ENCODE measurements at places on chromosomes 7 and 10.
A peak's percentile ranks its signal among the peaks of the same experiment; 100 is the strongest.

DNA sequence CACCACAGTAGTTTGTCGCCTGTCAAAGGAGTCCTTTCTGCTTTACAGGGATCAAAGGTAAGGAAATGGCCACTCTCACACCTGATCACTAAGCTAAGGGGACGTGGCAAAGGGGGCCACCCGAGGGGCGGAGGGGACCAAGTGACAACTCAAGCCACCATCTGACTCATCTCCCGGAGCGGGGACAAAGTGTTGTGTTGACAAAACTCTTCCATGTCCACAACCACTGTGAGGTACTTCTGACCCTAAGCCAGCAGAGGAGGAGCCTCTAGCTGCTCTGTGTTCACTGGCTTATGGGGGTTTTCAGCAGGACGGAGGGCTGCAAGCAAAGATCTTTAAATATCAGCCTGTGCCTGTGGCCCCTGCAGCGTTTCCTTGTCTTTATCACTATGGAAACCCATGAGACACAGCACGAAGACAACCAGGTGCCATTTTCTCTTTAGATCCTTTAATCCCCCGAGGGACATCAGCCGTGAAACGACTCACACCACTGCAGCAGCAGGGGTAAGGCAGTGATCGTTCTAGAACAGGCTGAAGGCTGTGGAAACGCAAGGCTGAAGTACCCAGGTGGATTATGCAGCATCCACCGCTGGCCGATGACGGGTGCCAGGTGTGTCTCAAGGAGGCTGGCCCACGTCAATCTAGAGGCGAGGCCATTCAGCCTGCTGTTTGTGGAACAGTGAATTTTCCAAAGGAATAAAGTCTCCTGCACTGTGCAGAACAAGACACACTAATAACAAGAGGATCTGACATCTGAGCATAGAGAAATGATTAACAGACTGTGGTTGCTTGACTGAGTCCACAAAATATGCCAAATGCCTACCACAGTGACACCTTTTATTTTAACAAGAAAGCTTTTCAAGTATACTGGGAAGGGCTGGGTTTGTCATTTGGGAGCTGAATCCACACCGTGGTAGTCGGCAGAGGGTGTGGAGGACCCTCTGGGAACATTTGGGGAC is 26.6 kb upstream of the DDC start:
- H3K4me1 ChIP-seq: no peaks in the 10 kb centered on the region
- peaks cover 35% of the 10 kb centered on the region for H3K36me3 ChIP-seq
- H3K27me3 ChIP-seq: no peaks in the 10 kb centered on the region
- no peak for DNase-seq

DNA sequence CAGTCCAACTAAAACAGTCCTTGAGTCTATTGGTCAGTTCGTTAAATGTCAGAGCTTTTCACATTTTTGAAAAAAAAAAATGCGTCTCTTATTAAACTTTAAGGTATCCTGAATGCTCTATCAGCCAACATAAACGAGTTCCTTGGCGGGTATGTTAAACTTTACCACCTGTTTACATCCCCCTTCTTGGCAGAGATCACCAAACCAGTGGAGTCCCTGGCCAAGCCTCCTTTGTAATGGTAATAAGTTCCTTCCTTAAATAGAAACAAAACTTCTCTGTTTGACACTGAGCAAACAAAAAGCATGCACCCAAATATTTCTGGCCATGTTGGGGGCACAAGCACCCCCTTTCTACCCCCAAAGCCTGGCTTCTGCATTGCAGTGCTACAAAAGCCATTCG is 3.2 kb downstream of the TRIL start:
- H3K4me3 ChIP-seq: no peak overlapping the region
- H3K36me3 ChIP-seq: no peaks in the 10 kb centered on the region
- peaks cover 11% of the 10 kb centered on the region for H3K27me3 ChIP-seq
- peaks cover 2% of the 10 kb centered on the region for H3K4me1 ChIP-seq
- H3K27ac ChIP-seq: no peak overlapping the region
- DNase-seq: no peak

DNA sequence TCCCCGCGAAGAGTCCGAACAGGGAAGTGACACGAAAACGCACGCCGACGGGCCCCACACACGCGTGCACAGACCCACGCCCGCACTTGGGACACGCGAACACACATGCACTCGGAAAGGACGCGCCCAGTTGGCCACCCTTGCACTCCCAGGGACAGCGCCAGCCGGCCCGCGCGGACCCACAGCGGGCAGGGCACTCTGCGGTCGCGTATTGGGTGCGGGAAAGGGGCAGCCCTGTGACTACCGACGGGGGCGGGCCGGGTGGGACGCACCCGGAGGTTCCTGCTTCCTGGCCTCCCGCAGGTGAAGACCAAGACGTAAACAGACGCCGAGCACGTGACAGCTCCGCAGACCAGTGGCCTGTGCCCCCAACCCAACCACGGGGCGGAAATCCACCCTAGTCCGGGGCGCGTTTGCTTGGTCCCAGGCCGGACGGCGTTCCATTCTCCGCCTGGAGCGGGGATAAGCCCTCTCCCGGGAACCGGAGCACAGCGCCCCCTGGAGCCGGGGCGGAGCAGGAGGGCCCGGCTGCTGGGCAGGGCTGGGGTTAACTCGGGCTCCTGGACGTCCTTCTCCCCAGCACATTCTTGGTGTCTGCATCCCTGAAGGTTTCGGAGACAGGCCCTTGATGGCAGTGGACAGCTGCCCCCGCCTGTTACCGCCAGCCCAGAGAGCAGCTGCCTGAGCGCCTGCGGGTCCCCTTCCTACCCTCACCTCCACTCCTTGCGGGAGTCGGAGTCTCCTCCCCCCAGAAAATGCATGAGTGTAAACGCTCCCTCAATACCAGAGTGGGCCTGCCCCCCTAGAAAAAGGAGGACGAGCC is 2.0 kb upstream of the LZTS2 start:
- H3K4me3 ChIP-seq: peak overlapping the region; percentile 72
- peaks cover 22% of the 10 kb centered on the region for H3K36me3 ChIP-seq
- peak; percentile 94 for DNase-seq
- no peaks in the 10 kb centered on the region for H3K27me3 ChIP-seq
- no peak overlapping the region for H3K27ac ChIP-seq

DNA sequence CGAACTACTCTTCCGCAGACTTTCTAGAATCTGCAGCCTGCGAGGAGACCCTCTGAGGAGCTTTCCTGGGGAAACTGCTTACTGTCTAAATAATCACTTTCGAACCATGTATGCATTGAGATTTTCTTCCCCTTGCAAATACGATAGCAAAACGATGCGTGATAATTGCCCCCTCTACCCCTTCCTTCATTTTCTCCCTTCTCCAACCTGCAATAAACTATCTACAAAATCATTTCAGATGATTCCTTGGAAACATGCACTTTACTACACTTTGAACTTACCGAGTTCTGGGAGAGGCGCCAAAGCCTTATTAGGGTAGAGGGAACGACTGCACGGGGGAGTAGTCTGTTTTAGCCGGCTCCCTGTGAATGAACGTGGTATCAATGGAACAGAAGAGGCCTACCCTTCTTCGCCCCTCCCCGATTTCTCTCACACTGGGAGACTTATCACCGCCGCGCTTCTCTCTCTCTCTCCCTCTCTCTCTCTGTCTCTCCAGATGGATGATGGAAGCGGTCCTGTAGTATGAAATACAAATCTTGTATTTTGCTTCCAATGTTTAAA is at the start of gene FGFBP3:
Gene FGFBP3, minus strand, starts transcription at position 370 of the 561 bp plus-strand sequence. CDS start 517 bp downstream, outside the sequence.
- DNase-seq: peak; percentile 71
- H3K27ac ChIP-seq: no peak within 1 kb of the TSS
- no peaks in the 10 kb centered on the region for H3K27me3 ChIP-seq
- H3K4me1 ChIP-seq: no peaks in the 10 kb centered on the region
- H3K4me3 ChIP-seq: peak within 1 kb of the TSS; percentile 88

- no peak overlapping the region for H3K4me3 ChIP-seq
- H3K27me3 ChIP-seq: no peaks in the 10 kb centered on the region
- H3K4me1 ChIP-seq: peaks cover 3% of the 10 kb centered on the region
- DNase-seq: no peak
- no peak overlapping the region for H3K27ac ChIP-seq
These were observed 436.8 kb downstream of the RPS24 start for GRCh38 chr10:78470267-78471103.

- H3K4me3 ChIP-seq: peak overlapping the region; percentile 68
- DNase-seq: no peak
- H3K27ac ChIP-seq: no peak overlapping the region
- no peaks in the 10 kb centered on the region for H3K4me1 ChIP-seq
- H3K36me3 ChIP-seq: peaks cover 29% of the 10 kb centered on the region
- H3K27me3 ChIP-seq: peaks cover 3% of the 10 kb centered on the region
These were observed 75.8 kb downstream of the CALN1 start for GRCh38 chr7:72336382-72336631.

DNA sequence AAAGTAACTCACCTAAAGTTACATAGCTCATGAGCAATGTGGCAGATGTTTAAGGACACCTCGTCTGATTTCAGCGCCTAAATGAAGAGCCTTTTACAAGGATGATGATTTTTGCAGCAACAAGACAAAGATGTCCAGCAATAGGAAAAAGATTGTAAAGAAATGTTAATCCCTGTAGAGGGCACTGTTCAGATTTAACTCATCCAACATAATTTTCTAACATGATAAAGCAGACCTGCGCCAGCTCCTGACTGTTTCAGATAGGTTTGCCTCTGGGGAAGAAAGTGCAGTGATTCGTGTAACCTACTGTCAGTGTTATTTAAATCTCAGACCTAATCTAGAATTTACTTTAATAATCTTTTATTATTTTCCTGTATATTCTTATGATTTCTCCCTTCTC is 595.2 kb downstream of the AUTS2 start:
- no peak overlapping the region for H3K4me3 ChIP-seq
- no peaks in the 10 kb centered on the region for H3K36me3 ChIP-seq
- H3K27me3 ChIP-seq: no peaks in the 10 kb centered on the region
- H3K4me1 ChIP-seq: no peaks in the 10 kb centered on the region
- DNase-seq: no peak

- H3K27me3 ChIP-seq: no peaks in the 10 kb centered on the region
- H3K27ac ChIP-seq: no peak overlapping the region
- peaks cover 3% of the 10 kb centered on the region for H3K4me1 ChIP-seq
- H3K4me3 ChIP-seq: no peak overlapping the region
- no peak for DNase-seq
These were observed 192.7 kb downstream of the MLLT10 start for GRCh38 chr10:21726601-21727225.

- DNase-seq: no peak
- H3K4me3 ChIP-seq: no peak overlapping the region
- no peaks in the 10 kb centered on the region for H3K27me3 ChIP-seq
These were observed 384.6 kb upstream of the ADARB2 start for GRCh38 chr10:2121929-2122328.

GRCh38 chr10:101228966-101229265 is 347 bp downstream of the LBX1 start:
- H3K27ac ChIP-seq: no peak overlapping the region
- H3K27me3 ChIP-seq: peaks cover 97% of the 10 kb centered on the region
- peak; percentile 61 for DNase-seq
- peak overlapping the region; percentile 69 for H3K4me3 ChIP-seq
- no peaks in the 10 kb centered on the region for H3K4me1 ChIP-seq
- H3K36me3 ChIP-seq: no peaks in the 10 kb centered on the region

DNA sequence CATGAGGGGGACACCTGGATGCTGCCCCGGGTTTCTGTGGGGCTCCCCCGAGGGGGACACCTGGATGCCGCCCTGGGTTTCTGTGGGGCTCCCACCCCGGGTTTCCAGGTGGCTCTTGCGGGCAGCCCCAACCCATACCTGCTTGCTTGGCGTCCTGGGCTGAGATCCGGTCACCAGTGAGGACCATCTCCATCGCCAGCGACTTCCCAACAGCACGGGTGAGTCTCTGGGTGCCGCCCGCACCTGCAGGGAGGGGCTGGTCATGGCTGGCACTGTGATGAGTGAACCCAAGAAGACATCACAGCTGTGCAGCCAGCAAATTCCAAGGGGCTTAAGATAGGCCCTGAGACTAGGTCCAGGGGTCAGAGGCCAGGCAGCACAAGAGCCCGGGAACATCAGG is 6.4 kb downstream of the ECHS1 start:
- H3K4me1 ChIP-seq: no peaks in the 10 kb centered on the region
- DNase-seq: no peak
- peaks cover 76% of the 10 kb centered on the region for H3K36me3 ChIP-seq
- no peaks in the 10 kb centered on the region for H3K27me3 ChIP-seq
- no peak overlapping the region for H3K27ac ChIP-seq

- no peaks in the 10 kb centered on the region for H3K27me3 ChIP-seq
- DNase-seq: no peak
- no peaks in the 10 kb centered on the region for H3K4me1 ChIP-seq
- H3K4me3 ChIP-seq: no peak overlapping the region
- no peaks in the 10 kb centered on the region for H3K36me3 ChIP-seq
These were observed 220.1 kb downstream of the TEX36 start for GRCh38 chr10:125462845-125463244.

- peaks cover 32% of the 10 kb centered on the region for H3K27me3 ChIP-seq
- peak overlapping the region; percentile 60 for H3K4me3 ChIP-seq
- no peaks in the 10 kb centered on the region for H3K36me3 ChIP-seq
- H3K27ac ChIP-seq: no peak overlapping the region
- DNase-seq: peak; percentile 51
These were observed 35.2 kb upstream of the EBLN1 start for GRCh38 chr10:22252801-22253579.

Data from H9 (cell line).